ENCODE measurements at places on chromosomes 13 and 19. TPM values are rescaled to one million over a fixed set of nuclear protein-coding genes. Genes with fewer than 3 reads are reported as not detected.

DNA sequence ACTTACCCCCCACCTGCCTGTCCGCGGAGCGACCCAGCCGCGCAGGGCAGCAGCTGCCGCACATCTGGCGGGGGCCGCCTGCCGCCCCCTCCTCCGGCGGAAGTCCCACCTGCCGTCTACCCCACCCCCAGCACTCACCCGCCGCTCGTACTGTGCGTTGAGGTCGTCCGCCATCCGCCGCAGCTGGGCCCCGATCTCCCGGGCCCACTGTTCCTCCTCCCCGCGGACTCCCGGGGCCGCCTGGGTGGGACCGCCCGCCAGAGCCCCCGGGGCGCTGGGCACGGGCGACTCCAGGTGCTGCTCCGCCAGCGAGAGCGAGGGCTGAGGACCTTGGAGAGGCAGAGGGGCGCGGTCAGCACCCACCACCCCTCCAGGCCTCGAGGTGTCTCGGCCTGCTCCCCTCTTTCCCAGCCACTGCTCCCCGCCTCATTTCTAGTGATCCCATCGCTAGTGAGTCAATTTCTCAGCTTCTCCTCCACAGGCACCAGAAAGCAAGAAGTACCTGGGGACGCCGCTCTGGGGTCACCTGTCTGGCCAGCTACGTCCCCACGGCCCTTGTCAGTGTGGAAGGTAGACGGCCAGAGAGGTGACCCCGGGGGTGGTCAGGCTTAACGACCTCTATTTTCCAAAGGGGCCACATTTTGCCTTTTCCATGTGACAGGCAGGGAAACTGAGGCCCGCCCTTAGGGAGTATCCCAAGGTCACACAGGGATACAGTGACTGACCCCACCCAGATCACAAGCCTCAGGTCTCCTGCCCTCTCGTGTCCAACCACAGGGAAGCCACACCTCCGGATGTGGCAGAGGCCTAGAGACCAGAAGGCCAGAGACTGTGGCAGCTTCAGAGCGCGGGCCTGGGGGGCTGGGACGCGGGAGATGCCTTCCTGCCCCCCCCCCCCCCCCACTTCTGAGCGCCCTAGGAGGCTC is 4.3 kb downstream of the BBC3 start:
- peaks cover 22% of the 10 kb centered on the region for H3K4me1 ChIP-seq
- H3K27ac ChIP-seq, result peak overlapping the region; percentile 97
- peak overlapping the region; percentile 99 for H3K4me3 ChIP-seq
- peak; percentile 79 for DNase-seq
- H3K36me3 ChIP-seq, result peaks cover 6% of the 10 kb centered on the region

GRCh38 chr13:37510441-37510840 is 88.1 kb downstream of the POSTN start:
- no peaks in the 10 kb centered on the region for H3K27me3 ChIP-seq
- H3K4me1 ChIP-seq, result no peaks in the 10 kb centered on the region
- DNase-seq, result no peak
- no peak overlapping the region for H3K4me3 ChIP-seq
- H3K27ac ChIP-seq, result no peak overlapping the region

Gene GPR12
- not detected for total RNA-seq

Gene TUBA3C
- not detected for total RNA-seq

GRCh38 chr19:8398311-8398771 is 8.2 kb downstream of the RAB11B start:
- H3K4me3 ChIP-seq, result no peak overlapping the region
- peaks cover 8% of the 10 kb centered on the region for H3K36me3 ChIP-seq
- H3K27me3 ChIP-seq, result no peaks in the 10 kb centered on the region

DNA sequence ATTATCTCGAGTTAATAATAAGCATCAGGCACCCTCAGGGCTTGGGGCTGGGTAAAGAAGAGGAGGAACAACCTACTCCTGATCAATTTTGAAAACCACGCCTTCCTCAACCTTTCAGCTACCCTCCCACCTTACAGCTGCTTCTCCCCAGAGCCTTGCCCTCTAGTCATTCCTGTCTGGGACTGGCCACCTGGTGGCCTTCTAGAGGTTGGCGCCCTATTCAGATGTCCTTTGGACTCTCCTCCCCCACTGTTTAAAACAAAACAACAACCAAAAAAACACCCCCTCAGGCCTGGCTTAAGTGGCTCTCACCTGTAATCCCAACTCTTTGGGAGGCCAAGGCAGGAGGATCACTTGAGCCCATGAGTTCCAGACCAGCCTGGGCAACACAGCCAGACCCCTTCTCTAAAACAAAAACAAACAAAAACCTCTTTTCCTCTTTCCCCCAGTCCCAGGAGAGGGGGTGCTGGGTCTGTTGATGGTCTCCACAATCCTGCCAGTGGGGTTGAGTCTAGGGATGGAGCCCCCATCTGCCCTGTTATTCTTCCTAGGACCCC is 62.3 kb downstream of the CCDC70 start:
- no peak overlapping the region for H3K4me3 ChIP-seq
- no peaks in the 10 kb centered on the region for H3K27me3 ChIP-seq
- no peaks in the 10 kb centered on the region for H3K36me3 ChIP-seq
- no peak for DNase-seq

GRCh38 chr19:32476032-32476350 is 70.4 kb downstream of the DPY19L3 start:
- DNase-seq, result no peak
- H3K36me3 ChIP-seq, result peaks cover 5% of the 10 kb centered on the region
- no peak overlapping the region for H3K27ac ChIP-seq
- H3K4me1 ChIP-seq, result no peaks in the 10 kb centered on the region

DNA sequence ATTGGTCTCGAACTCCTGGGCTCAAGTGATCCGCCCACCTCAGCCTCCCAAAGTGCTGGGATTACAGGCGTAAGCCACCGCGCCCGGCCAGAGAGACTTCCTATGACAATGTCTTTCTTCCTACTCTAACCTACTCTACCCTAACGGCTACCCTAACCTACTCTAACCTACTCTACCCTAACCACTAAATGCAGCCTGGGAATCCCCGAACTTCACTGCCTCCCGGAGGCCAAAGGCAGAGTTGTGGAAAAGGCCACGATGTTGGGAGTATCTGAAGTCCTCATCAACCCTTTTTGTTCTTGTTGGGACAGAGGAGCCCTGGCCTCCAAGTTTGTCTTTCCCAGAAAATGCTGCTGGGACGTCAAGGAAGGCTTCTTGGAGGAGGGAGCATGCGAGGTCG is 967 bp upstream of the NR2C2AP start:
- no peak overlapping the region for H3K4me3 ChIP-seq
- no peak overlapping the region for H3K27ac ChIP-seq
- DNase-seq, result no peak
- no peaks in the 10 kb centered on the region for H3K27me3 ChIP-seq
- peaks cover 2% of the 10 kb centered on the region for H3K4me1 ChIP-seq

GRCh38 chr19:45424191-45425058 is 708 bp upstream of the ERCC1 start:
- peak overlapping the region; percentile 98 for H3K27ac ChIP-seq
- peak; percentile 92 for DNase-seq
- peak overlapping the region; percentile 90 for H3K4me3 ChIP-seq
- peaks cover 5% of the 10 kb centered on the region for H3K36me3 ChIP-seq
- no peaks in the 10 kb centered on the region for H3K27me3 ChIP-seq
- H3K4me1 ChIP-seq, result peaks cover 27% of the 10 kb centered on the region

DNA sequence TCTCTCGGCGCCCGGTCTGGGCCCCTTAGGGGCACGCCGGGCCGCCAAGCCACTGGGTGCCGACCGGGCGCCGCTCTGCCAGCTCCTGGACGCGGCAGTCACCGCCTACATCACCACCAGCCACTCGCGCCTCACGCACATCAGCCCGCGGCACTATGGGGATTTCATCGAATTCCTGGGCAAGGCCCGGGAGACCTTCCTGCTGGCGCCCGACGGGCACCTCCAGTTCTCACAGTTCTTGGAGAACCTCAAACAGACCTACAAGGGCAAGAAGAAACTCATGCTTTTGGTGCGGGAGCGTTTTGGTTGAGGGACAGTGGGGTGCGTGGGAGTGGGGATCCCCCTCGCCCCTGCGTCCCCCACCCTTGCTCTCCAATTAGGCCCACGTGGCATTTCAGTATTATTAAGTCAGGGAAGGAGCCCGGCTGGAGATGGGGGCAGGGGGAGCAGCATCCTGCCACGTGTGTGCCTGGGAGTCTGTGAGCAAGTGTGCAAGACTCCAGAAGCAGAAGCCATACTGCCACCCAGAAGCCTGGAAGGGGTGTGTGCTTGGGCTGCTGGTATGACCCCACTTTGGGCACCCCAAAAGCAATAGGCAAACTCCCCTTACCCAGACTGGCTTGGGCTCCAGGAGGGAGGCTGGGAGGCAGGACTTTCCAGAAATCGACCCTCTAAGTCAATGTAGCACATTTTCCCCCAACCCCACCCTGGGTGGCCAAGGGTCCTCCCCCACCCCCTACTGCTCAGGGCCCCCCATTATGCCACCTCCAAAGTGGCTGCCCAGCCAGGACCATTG is 35.7 kb downstream of the ZSWIM4 start:
- peaks cover 11% of the 10 kb centered on the region for H3K4me1 ChIP-seq
- no peak overlapping the region for H3K27ac ChIP-seq
- no peak overlapping the region for H3K4me3 ChIP-seq
- H3K36me3 ChIP-seq, result peaks cover 19% of the 10 kb centered on the region
- no peaks in the 10 kb centered on the region for H3K27me3 ChIP-seq

Data from fibroblast of lung (primary cell).